Posterior cingulate gyrus (tissue), 11 donors: ENCODE measurements at places on chromosomes 13 and 19.

- DNase-seq: no peak
Measured at GRCh38 chr13:33728271-33729037, 89.5 kb upstream of the RFC3 start.

- DNase-seq: no peak
Measured at GRCh38 chr13:66693656-66694055, 536.5 kb downstream of the PCDH9 start.

GRCh38 chr19:29495091-29495490 lies 30.7 kb upstream of the VSTM2B start:
- DNase-seq: no peak

DNA sequence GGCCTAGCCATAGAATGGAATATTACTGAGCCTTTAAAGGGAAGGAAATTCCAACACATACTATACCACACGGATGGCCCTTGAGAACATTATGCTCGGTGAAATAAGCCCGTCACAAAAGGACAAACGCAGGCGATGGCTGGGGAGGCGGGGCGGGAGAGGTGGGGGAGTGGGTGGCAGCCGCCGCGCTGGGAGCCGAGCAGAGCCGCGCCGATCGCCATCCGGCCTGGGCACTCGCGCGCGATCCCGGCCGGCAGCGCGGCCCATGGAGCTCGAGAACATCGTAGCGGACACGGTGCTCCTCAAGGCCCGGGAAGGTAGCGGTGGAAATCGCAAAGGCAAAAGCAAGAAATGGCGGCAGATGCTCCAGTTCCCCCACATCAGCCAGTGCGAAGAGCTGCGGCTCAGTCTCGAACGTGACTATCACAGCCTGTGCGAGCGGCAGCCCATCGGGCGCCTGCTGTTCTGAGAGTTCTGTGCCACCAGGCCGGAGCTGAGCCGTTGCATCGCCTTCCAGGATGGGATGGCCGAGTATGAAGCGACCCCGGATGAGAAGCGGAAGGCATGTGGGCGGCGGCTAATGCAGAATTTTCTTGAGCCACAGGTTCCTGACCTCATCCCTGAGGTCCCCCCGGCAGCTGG lies 140.1 kb downstream of the ZDHHC20 start:
- no peak for DNase-seq

GRCh38 chr19:3129112-3129511 lies 6.7 kb upstream of the GNA15 start:
- DNase-seq: no peak

GRCh38 chr13:51663973-51664957 lies 80.0 kb downstream of the WDFY2 start:
- DNase-seq: no peak

GRCh38 chr13:46121033-46121432 lies 16.2 kb upstream of the CPB2 start:
- DNase-seq: no peak

GRCh38 chr19:932648-933552 lies 7.1 kb downstream of the ARID3A start:
- no peak for DNase-seq
